ENCODE measurements at places on chromosomes 16 and 17.

DNA sequence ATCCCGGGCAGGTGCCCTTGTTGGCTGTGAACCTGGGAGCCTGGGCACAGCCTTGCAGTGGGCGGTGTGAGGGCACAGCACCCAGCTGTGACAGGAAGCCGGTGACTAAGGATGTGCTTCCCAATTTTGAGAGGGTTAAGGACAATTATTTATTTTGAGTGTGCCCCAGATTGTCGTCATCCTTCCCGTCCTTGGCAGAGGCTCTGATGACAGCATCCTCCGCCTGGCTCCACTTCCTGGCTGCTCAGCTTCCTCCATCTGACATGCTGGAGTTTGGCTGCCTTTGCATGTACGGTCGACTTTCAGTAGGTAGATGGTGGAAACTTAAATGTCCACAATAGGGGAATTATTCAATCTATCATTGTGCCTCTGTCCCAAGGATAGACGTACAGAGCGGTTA lies 282.4 kb upstream of the EEF2KMT start:
- DNase-seq: no peak

GRCh38 chr17:66459811-66460270 lies 157.4 kb downstream of the PRKCA start:
- peak; percentile 52 for DNase-seq

DNA sequence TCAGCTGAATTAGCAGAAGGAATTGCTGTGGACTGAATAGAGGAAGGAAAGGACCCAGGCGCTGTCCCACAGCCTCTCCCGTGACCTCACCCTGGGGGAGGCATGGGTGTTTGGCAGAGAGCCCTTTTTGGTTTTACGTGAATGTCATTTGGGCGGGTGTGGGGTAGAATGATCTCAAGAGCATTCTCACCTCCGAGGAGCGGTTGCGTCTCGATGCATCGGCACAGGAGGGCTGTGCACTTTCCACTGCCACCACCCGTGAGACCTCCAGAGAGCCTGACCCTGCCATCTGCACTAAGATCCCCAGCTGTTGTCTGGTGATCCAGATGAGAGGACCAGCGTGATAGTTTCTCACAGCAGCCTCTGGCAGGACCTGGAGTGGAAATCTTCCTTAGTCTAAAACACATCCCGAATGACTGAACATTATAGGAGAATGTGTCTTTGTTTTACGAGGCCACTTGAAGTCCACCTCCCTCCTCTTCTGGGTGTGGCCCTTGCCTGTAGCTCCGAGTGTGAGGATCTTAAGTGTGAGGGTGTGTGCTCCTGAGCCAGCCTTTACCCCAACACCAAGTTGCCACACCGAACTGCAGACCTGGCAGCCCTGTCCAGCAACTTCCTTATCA lies 29.3 kb downstream of the FOXK2 start:
- no peak for DNase-seq

DNA sequence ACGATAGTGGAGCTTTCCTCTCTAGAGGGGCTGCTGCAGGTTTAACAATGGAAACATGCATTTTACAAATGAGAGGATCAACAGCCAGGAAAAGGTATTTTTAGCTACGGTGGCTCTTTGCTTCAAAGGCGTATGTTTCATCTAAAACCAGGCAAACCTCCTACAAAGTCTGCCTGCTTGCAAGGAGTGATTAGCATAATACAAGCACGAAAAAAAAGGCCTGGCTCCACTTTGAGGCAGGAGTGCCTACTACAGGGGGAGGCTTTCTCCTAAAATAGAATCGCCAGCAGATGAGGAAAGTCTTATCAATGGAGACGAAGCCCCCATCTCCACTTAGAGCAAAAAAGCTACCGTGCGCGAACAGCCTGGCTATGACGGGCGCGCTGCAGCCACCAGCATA lies 27.1 kb upstream of the MTSS2 start:
- DNase-seq: no peak

GRCh38 chr17:51647826-51648225 lies 387.5 kb downstream of the UTP18 start:
- DNase-seq: no peak

- no peak for DNase-seq
These were observed 201.8 kb downstream of the CDH11 start for GRCh38 chr16:64919929-64920607.

- no peak for DNase-seq
These were observed 15.7 kb upstream of the NOG start for GRCh38 chr17:56577843-56578204.

Data from HuH-7 (cell line).